Anterior cingulate cortex (tissue), 58 donors: ENCODE measurements at places on chromosomes 11 and 22.

DNA sequence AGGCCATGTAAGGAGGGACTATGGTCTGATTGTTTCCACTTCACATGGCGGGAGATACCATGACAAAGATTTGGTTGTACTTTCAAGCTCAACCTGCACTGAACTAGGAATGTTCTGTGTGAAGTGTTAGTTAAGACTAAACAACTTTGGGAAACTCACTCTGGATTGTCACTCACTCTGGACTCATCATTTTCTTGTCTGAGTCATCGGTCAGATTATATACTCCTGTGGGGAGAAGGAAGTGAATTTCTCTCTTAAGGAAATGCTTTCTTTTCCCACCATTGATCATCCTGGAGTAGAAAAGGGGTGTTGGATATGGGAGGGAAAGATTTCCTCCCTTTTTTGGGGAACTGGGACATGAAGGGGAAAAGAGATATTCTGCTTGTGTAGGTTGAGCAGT lies 26.9 kb upstream of the CAT start:
- DNase-seq = no peak

DNA sequence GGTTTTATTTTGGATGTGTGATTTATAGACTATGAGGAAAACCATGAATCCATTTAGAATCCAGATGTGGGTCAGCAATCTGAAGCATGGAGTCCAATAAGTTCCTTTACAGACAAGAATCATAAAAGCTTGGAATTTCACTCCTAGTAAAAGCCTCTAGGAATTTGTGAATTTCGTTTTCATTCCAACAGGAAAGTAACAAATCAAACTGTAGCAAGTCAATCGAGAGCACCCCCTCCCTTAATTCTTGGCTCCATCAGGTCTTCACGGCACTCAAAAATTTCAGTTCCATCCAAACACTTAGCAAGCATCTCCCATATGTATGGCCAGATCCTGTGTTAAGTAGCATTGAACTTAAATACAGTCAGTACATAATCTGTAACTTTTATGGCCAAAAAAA lies 143.6 kb upstream of the POU2AF2 start:
- DNase-seq = no peak

GRCh38 chr11:102932678-102933077 lies 22.9 kb downstream of the MMP13 start:
- DNase-seq = no peak

- no peak for DNase-seq
These were observed 73.7 kb upstream of the CTSC start for GRCh38 chr11:88411265-88411664.

DNA sequence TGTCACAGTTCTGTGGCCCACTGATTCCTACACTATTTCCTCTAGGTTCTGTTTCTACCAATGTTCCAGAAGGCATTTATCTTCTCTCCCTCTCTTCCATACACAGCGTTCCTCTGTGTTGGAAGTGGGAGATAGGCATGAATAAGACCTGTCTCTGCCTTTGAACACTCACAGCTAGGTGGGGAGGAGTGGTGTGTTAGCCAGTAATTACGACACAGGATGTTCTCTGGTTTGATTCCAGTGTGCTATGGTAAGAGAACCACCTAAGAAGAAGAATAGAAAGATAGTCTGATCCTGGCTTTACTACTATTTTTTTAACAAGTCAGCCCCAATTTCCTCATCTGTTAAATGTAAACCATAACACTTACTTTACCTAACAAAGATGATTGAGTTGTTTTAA lies 200.2 kb upstream of the MTMR2 start:
- DNase-seq = no peak

- DNase-seq = no peak
These were observed 306.8 kb downstream of the MN1 start for GRCh38 chr22:27494785-27495184.

- DNase-seq = no peak
These were observed 517.4 kb downstream of the TMEM135 start for GRCh38 chr11:87555101-87555500.

DNA sequence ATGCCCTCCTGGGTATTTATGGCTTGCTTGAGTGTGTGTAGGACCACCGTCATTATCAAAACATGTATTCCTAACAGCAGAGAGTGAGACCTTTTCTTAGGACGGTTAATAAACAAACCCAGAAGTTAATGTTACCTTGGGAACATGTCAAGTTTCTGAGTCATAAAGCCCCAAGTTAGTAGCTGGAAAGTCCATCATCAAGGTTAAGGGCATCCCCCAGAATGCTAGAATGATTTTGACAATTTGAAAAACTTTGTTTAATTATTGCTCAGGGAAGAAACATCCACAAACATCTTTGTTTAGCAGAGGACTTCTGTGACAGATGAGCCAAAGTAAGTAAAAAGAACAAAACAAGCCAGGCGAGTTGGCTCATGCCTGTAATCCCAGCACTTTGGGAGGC lies 20.0 kb downstream of the CAVIN3 start:
- no peak for DNase-seq

GRCh38 chr22:45775062-45775461 lies 103.4 kb downstream of the ATXN10 start:
- no peak for DNase-seq

GRCh38 chr11:7694235-7694634 lies 12.0 kb downstream of the OVCH2 start:
- no peak for DNase-seq

DNA sequence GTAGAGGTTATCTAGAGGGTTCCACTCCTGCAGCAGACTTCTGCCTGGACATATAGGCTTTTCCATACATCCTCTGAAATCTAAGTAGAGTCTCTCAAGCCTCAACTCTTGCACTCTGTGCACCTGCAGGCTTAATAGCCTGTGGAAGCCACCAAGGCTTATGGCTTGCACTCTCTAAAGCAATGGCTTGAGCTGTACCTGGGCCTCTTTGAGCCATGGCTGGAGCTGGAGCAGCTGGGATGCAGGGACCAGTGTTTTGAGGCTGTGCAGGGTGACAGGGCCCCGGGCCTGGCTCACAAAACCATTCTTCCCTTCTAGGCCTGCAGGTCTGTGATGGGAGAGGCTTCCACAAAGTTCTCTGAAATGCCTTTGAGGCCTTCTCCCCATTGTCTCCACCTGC lies 2.9 kb upstream of the NXPE4 start:
- no peak for DNase-seq

DNA sequence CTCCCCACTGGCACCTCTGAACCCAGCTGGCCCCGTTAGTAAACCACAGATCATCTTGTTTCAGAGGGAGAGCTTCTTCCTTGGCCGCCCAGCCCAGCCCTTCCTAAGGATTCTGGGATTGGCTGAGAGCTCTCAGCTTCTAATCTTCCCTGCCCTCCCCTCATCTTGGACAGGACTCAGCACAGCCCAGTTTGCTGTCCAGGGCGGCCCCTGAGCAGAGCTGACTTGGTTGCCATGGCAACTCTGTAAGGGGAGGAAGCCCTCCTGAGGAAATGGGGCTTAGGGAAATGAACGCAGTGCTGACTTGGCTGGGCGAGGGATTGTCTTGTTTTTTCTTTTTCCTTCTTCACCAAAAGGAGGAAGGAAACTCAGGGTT lies 4.6 kb downstream of the APOL4 start:
- DNase-seq = no peak

- no peak for DNase-seq
These were observed 1.0 kb downstream of the ZBTB16 start for GRCh38 chr11:114060392-114061047.

DNA sequence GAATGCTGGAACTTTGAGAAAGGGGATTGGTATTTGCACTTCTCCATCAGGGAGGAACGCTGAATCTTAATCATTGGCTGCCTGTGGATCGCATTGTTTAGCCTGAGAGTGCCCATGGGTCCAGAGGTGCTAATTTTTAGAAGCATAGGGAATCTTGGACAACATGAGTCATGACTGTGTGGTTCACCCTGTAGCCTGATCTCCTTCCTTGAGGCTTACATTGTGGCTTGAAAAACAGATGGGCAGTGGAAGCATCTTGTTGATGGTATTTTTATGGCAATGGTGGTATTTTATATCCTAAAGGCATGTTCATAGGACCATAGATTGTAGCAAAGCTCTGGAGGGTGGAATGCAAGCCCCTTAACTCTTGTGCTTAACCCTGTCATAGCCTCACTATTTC lies 99.2 kb upstream of the DBX1 start:
- no peak for DNase-seq

DNA sequence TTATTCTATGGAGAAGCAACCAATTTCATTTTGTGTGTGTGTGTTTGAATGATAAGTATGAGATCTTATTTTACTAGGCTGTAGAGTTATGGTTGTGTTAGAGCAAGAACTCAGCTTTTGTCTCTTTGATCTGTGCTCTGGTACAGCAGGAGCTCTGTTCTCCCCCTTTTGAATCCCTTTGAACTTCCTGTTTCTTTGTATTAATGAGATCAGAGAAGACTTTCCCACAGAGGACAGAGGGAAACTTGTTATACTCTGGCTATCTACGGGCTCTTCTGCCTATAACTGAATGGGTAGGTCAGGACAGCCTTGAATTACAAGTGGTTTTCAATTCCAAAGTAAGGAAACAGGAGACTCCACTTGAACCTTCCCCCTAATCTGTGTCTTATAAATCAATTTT lies 1015.0 kb upstream of the RAG2 start:
- DNase-seq = no peak

GRCh38 chr11:68889948-68890446 lies 13.6 kb downstream of the MRPL21 start:
- no peak for DNase-seq

DNA sequence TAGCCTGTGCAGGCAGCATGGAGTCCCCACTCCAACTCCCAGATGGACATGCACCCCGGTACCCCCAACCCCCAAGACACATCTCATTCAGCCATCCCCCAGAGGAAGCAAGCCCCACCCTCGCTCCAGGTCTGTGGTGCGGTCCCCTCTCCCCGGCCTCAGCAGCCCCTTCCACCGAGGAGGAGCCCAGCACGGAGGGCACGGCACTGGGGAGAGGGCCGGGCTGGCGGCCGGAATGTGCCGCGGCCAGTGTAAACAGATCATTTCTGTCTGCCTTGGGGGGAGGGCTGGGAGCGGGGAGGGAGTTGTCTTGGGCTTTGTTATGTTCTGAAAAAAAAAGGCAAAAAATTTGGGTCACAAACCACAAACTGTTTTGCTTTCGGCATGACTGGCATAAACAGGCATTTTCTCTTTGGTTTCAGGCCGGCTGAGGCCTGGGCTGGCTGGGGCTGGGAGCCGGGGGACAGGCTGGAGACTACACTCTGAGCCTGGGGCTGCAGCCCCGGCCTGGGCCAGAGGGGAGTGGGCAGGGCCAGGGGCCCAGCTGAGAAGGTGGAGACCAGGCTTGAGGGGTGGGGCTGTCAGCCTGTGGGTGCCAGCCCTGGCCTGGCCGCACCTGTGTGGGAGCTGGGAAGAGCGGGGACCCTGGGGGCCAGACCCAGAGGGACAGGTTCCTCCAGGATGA lies 16.8 kb downstream of the IGF2 start:
- no peak for DNase-seq

GRCh38 chr11:28842716-28843115 lies 734.5 kb downstream of the METTL15 start:
- no peak for DNase-seq

- no peak for DNase-seq
These were observed 217.9 kb downstream of the DSCAML1 start for GRCh38 chr11:117579161-117579560.

- DNase-seq = no peak
These were observed 6.7 kb upstream of the CYTH4 start for GRCh38 chr22:37275622-37276021.

DNA sequence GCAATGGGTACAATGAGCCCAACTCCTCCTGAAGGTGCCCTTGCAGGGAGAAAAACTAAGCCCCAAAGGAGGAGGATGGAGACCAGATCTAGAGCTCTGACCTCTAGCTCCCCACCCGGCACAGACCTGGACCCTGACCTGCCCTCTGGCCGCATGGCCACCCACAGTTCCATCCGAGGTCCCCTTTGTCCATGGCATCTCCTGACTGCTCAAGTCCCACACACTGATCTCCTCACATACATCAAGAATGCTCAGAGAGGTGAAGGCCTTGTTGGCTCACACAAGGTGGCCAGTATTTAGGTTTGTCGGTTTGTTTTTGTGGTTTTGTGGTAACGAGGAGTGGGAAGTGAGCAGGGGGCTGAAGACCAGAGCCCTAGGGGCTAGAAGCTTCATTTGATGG lies 423.5 kb upstream of the B3GAT1 start:
- no peak for DNase-seq

- DNase-seq = no peak
These were observed 6.6 kb upstream of the SSTR3 start for GRCh38 chr22:37218771-37219411.

- DNase-seq = no peak
These were observed 98.7 kb downstream of the NAV2 start for GRCh38 chr11:19811380-19811779.

DNA sequence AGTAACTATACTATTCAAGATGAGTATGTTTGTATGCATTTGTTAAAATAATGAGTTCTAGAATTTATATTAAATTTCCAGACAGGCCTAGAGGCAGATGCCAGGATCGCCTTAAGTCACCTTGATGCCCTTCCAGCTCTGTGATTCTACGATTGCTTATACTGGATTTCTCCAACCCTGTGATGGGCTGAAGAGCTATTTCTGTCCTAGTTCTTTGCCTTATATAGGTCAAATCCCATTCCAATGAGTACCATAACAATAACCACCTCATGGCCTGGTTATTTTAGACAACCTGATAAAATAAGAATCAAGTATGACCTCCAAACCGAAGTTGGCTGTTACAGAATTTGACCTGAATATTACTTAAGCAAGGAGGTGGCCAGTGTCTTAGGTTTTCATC lies 79.8 kb upstream of the BLID start:
- DNase-seq = no peak

DNA sequence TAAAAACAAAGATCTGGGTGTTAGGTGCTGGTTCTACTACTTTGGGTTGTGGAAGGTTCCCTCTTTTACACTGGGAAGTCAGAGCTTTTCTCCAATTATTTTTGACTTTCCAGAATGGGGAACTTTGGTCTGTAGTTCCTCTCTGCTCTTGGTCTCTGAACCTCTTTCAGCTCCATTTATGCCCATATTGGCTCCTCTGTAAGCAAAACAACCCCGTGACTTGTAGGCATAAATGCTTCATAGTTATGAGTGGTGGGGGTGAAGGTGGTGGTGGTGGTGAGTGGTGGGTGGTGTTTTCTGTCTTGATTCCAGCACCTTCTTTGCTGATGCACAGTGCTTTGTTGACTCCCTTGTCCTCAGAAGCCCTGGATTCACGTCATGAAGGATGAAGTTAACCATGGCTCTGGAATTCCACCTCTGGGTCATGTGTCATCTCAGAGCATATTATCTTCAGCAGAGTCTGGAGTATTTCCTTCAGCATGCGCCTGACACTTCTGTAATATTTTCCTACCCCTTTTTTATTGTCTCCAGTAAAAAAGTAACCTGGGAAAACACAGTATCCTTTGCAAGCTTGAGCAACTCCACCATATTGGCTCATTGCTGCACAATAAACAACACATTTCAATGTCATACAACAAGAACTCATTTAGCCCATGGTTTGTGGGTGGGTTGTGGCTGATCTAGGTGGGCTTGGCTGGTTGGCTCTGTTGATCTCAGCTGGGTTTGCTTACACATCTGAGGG lies 24.1 kb upstream of the GRK3 start:
- DNase-seq = no peak

DNA sequence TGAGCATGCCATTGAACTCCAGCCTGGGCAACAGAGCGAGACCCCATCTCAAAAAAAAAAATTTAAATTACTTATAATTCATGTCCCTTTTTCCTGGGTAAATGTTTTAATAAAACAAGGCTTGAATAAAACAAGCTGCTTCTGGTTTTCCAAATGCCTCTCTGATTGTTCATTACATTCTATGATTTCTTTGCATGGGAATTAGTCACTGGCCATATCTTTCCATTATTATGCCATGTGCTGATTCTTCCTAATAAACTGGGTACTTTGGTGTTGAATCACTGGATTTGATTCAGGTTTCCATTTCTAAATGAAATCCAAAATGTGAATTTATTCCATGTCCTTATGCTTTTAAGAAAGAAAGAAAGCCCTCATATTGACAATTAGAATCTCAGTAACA lies 42.6 kb downstream of the ZNF215 start:
- DNase-seq = no peak
